ENCODE measurements at places on chromosomes 2 and 18.

DNA sequence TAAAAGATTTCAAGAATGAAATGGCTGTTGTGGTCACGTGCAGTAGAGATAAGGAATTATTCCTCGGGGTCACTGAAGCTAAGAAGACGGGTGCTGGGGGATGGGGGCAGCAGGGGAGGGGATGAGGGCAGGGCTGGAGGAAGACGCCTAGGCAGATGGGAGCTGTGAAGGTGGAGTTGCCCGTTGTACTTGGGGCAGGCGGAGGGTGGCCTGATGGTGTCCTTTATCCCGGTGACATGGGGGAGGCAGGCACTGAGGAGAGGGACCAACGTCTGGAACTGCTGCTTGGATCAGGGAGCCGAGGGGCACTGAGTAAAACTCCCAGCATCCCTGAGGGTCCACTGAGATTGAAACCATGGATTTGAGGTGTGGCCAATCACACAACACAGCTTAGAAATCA is 64.9 kb downstream of the ZCCHC2 start:
- no peak for DNase-seq

GRCh38 chr2:25397777-25398176 is 56.1 kb upstream of the DNMT3A start:
- DNase-seq, result no peak

- no peak for DNase-seq
Observed at GRCh38 chr2:39488450-39488849, 51.4 kb upstream of the MAP4K3 start.

DNA sequence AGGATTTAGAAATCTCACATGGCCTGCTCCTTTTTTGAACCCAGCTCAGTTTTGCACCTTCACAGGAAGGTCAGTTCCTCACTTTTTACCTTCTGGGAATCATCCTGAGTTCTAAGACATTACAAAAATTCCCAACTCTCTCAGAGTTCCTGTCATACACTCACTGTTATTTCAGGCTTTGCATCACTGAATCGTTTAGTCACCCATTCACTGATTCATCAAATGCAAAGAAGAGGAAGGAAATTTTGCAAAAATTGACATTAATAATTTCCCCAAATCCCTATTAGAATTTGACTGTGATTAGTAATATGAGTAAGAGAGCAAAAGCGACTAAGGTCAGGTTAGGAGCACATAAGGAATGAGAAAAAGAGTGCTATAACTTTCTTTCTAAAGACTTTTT is 197.5 kb downstream of the PDE1A start:
- no peak for DNase-seq

- no peak for DNase-seq
Observed at GRCh38 chr2:237540223-237540775, 26.1 kb upstream of the PRLH start.
